Naive thymus-derived CD4-positive, alpha-beta T cell (primary cell): ENCODE measurements at places on chromosomes 1 and 21.

GRCh38 chr21:45234965-45235364 is 52.7 kb downstream of the POFUT2 start:
- no peaks in the 10 kb centered on the region for H3K4me1 ChIP-seq
- H3K4me3 ChIP-seq, result no peak overlapping the region
- no peaks in the 10 kb centered on the region for H3K36me3 ChIP-seq
- no peak for DNase-seq
- H3K27me3 ChIP-seq, result peaks cover 4% of the 10 kb centered on the region
- no peak overlapping the region for H3K27ac ChIP-seq

GRCh38 chr1:158045639-158046038 is 52.2 kb downstream of the KIRREL1 start:
- no peaks in the 10 kb centered on the region for H3K4me1 ChIP-seq
- no peaks in the 10 kb centered on the region for H3K27me3 ChIP-seq
- H3K27ac ChIP-seq, result no peak overlapping the region
- DNase-seq, result no peak

DNA sequence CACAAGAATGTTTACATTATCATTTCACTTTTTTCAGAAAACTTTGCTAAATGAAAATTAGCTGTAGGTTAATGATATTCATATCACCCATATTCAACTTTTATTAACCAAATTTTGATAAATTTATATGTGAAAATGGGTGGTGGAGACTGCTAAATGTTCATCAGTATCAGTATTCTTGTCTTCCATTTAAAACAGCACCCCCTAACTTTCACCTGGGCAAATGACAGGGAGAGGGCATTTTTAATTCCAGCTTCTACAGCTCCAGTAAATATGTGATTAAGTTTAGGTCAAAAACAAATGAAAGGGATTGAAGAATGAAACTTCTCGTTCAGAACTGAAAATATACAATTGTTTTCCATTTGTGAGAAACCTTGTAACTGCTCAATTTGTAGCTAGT is 722.2 kb downstream of the KCNT2 start:
- no peak for DNase-seq
- H3K36me3 ChIP-seq, result no peaks in the 10 kb centered on the region
- H3K27ac ChIP-seq, result no peak overlapping the region
- H3K27me3 ChIP-seq, result no peaks in the 10 kb centered on the region
- no peak overlapping the region for H3K4me3 ChIP-seq

DNA sequence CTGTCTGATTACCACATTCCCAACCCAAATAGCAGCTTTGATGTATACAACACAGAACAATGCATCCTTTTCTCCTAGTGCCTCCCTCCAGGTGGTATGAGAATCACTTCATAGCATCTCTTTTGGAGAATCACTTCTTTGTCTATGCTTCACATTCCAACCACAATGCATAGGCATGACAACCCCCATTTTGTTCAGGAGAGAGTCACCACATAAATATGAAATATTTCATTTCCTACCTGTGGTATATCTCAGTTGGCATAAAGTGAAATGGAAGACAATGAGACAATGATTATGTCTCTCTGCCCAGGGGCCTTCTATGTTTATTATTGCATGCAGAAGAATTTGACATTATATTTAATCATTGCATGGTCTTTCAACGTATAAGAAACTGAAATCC is 112.2 kb downstream of the BRINP2 start:
- H3K4me1 ChIP-seq, result no peaks in the 10 kb centered on the region
- H3K27me3 ChIP-seq, result no peaks in the 10 kb centered on the region
- H3K4me3 ChIP-seq, result no peak overlapping the region
- H3K27ac ChIP-seq, result no peak overlapping the region
- DNase-seq, result no peak

DNA sequence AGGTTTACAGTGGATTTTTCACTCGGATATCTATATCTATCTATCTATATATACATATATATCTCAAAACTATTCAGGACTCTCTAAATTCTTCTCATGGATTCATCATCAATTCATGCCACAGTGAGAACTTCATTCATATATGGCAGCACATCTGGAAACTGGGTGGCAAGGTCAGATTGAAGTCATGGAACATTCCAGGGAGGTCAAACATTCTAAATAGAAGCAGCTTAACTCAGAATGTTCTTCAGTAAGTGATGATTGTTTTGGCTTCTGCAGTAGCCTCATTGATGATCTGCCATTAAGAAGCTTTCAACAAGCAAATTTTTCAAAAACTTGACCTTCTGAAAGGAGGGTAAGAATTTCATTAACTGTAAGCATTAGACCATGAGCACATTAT is 46.9 kb upstream of the ADAMTS1 start:
- no peak overlapping the region for H3K4me3 ChIP-seq
- DNase-seq, result no peak
- H3K27ac ChIP-seq, result no peak overlapping the region
- no peaks in the 10 kb centered on the region for H3K27me3 ChIP-seq
- no peaks in the 10 kb centered on the region for H3K36me3 ChIP-seq

GRCh38 chr1:230861489-230861888 is 6.8 kb downstream of the C1orf198 start:
- H3K36me3 ChIP-seq, result no peaks in the 10 kb centered on the region
- H3K27me3 ChIP-seq, result no peaks in the 10 kb centered on the region
- H3K4me3 ChIP-seq, result no peak overlapping the region

DNA sequence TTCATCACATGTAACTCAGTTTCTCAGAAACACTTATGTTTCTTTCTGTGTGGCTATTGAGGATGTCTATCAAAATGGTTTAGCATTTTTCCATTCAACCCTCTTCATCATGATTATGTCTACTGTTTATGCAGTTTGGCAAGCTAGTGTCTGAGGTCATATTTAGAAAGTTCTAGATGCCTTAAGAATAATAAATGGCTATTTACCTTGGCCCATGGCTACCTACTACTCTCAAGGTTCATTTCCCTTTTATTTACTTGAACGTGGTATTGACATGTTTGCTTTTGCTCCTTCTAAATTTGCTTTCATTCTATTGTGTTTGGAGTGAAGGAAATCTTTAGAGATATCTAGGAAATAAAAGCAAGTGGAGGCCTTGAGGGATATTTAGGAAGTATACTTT is 193.7 kb upstream of the OLFM3 start:
- H3K4me3 ChIP-seq, result no peak overlapping the region
- no peak for DNase-seq
- no peaks in the 10 kb centered on the region for H3K36me3 ChIP-seq
- H3K27me3 ChIP-seq, result no peaks in the 10 kb centered on the region

DNA sequence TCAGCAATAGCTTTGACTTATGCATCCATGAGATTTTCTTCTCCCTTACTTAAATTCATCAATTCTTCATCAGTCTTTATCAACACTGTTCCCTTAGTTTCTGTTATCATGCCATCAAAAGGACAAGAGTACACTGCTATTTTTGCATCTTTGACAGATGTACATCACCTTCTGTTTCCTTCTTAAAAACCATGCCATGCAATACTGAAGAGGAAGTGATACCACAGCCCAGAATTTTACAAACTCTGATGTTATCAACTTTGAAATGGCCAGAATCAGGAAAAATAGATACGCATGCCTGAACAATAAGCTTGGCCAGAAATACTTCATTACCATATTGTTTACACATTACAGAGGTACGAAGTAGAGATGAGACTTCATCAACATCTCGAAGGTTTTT is 21.1 kb downstream of the FMO5 start:
- DNase-seq, result no peak
- H3K4me3 ChIP-seq, result no peak overlapping the region
- no peak overlapping the region for H3K27ac ChIP-seq

GRCh38 chr1:33152685-33153432 is 29.0 kb downstream of the TRIM62 start:
- no peaks in the 10 kb centered on the region for H3K36me3 ChIP-seq
- H3K4me3 ChIP-seq, result no peak overlapping the region
- peaks cover 5% of the 10 kb centered on the region for H3K4me1 ChIP-seq
- no peak for DNase-seq

GRCh38 chr21:34517491-34518245 is 5.7 kb upstream of the KCNE1 start:
- no peaks in the 10 kb centered on the region for H3K36me3 ChIP-seq
- no peak for DNase-seq
- no peaks in the 10 kb centered on the region for H3K4me1 ChIP-seq
- no peak overlapping the region for H3K27ac ChIP-seq
- no peak overlapping the region for H3K4me3 ChIP-seq
- H3K27me3 ChIP-seq, result no peaks in the 10 kb centered on the region

DNA sequence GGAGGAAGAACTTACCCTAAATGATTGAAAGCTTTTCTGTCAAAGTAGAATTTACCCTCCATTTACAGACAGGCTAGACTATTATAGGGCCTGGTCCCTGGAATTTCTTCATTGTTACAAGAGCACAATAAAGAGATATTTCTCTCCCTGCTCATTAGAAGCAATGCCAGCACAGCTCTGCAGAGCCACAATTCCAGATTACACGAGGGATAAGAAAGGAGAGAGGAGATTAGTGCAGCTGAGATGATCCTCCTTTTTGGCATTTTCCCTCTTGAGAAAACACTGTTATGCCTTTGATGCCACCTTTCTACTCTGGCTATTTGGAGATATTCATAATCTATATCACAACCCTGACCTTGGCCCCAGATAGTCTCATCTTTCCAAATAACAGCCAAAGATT is 1119.5 kb upstream of the TMPRSS15 start:
- H3K27me3 ChIP-seq, result no peaks in the 10 kb centered on the region
- H3K4me1 ChIP-seq, result no peaks in the 10 kb centered on the region
- no peak overlapping the region for H3K4me3 ChIP-seq

GRCh38 chr1:177122461-177123251 is 41.9 kb downstream of the ASTN1 start:
- H3K36me3 ChIP-seq, result no peaks in the 10 kb centered on the region
- no peak for DNase-seq
- no peak overlapping the region for H3K4me3 ChIP-seq
- no peaks in the 10 kb centered on the region for H3K27me3 ChIP-seq
- no peak overlapping the region for H3K27ac ChIP-seq

- H3K36me3 ChIP-seq, result no peaks in the 10 kb centered on the region
- no peak overlapping the region for H3K27ac ChIP-seq
- no peaks in the 10 kb centered on the region for H3K4me1 ChIP-seq
- H3K27me3 ChIP-seq, result no peaks in the 10 kb centered on the region
Observed at GRCh38 chr1:29672416-29673227, 436.3 kb downstream of the PTPRU start.

GRCh38 chr1:24921412-24921811 is 8.7 kb downstream of the RUNX3 start:
- no peaks in the 10 kb centered on the region for H3K27me3 ChIP-seq
- H3K27ac ChIP-seq, result peak overlapping the region; percentile 52
- H3K4me1 ChIP-seq, result peaks cover 97% of the 10 kb centered on the region
- peaks cover 78% of the 10 kb centered on the region for H3K36me3 ChIP-seq
- DNase-seq, result no peak

DNA sequence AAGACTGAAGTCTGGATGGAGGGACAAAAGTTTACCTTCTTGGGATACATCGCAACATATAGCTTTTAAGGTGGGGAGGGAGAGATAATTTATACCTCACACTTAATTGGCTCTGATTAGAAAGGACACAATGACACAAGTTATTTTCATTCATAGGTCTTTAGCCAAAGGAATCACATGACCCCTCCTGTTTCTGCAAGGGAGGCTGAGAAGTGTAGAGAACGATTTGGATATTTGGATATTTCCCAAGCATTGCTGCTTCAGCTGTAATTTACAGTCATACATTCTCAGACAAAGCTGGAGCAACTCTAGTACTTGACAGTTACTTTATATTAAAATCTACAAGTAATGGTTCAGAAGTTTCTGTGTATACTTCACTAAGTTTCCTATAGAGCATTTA is 24.2 kb downstream of the DAP3 start:
- DNase-seq, result no peak
- H3K4me1 ChIP-seq, result no peaks in the 10 kb centered on the region
- no peaks in the 10 kb centered on the region for H3K27me3 ChIP-seq
- H3K27ac ChIP-seq, result no peak overlapping the region

- no peaks in the 10 kb centered on the region for H3K27me3 ChIP-seq
- H3K27ac ChIP-seq, result peak overlapping the region; percentile 24
- DNase-seq, result peak; percentile 23
- no peaks in the 10 kb centered on the region for H3K36me3 ChIP-seq
- H3K4me3 ChIP-seq, result peak overlapping the region; percentile 67
Observed at GRCh38 chr1:16215882-16216753, 3.7 kb upstream of the ARHGEF19 start.

DNA sequence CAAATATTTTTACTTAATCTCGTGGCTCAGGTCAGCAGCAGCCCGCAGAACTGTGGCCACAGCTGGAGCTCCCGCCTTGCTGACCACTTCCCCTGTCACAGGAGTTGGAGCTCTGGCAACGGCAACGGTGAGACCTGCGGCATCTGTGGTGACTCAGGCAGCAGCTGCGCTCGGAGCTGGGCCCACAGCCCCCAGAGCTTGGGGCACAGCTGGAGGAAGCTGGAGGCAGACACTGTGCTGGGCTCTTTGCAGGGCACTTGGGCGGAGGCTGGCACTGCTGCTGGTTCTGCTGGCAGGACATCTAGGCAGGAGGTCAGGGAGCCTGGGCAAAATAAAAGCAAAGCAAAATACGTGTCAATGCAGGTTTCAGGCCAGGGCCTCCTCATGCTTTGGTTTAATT is at the start of gene LCE3A:
TSS of gene LCE3A (minus strand) at position 301 of the 400 bp plus-strand sequence. CDS start at position 301, 0 bp downstream.
- H3K4me1 ChIP-seq, result no peaks in the 10 kb centered on the region
- no peak for DNase-seq
- H3K27ac ChIP-seq, result no peak within 1 kb of the TSS
- H3K36me3 ChIP-seq, result no peaks in the 10 kb centered on the region
- no peak within 1 kb of the TSS for H3K4me3 ChIP-seq
- no peaks in the 10 kb centered on the region for H3K27me3 ChIP-seq

GRCh38 chr21:36747815-36748383 is 49.0 kb downstream of the SIM2 start:
- H3K27me3 ChIP-seq, result no peaks in the 10 kb centered on the region
- DNase-seq, result no peak
- H3K27ac ChIP-seq, result no peak overlapping the region
- H3K4me1 ChIP-seq, result no peaks in the 10 kb centered on the region

DNA sequence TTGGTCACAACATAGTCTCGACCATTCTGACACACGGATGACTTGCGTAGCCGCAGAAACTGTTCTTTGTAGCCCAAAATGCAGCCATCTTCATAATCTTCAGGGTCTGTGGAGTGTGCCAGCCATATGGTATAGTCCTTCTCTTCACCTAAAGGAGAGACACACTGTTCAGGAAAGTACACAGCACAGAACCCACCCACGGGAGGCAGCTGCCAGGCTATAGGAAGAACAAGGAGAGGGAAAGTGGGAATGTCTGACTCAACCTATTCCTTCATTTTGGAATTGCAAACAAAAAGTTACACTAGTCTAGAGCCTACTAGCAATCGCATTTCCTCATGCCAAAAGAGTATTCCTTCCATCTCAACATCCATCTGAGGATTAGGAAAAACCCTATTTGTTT is 16.2 kb upstream of the MYBPHL start:
- DNase-seq, result no peak
- H3K27ac ChIP-seq, result no peak overlapping the region
- H3K27me3 ChIP-seq, result no peaks in the 10 kb centered on the region
- no peak overlapping the region for H3K4me3 ChIP-seq
- no peaks in the 10 kb centered on the region for H3K4me1 ChIP-seq
- H3K36me3 ChIP-seq, result no peaks in the 10 kb centered on the region
